ENCODE measurements at places on chromosomes 12 and 14.
A peak's percentile ranks its signal among the peaks of the same experiment; 100 is the strongest.

DNA sequence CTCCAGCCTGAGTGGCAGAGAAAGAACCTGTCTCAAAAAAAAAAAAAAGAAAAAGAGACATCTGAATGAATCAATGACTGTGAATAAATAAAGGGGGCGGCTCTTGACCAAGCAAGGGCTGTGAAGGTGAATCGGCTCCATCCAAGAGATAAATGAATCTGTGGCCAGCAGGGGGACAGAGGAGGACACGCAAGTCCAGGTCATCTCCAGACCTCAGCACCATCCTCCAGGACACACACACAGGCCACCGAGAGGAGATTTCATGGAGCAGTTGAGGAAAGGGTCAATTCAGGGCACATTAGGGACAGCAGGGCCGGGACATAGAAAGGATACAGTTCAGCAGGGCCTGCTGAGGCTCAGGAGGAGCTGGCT lies 21.6 kb downstream of the TRPV4 start:
- DNase-seq = no peak

GRCh38 chr12:116015525-116015924 lies 262.0 kb downstream of the MED13L start:
- peak; percentile 71 for DNase-seq

DNA sequence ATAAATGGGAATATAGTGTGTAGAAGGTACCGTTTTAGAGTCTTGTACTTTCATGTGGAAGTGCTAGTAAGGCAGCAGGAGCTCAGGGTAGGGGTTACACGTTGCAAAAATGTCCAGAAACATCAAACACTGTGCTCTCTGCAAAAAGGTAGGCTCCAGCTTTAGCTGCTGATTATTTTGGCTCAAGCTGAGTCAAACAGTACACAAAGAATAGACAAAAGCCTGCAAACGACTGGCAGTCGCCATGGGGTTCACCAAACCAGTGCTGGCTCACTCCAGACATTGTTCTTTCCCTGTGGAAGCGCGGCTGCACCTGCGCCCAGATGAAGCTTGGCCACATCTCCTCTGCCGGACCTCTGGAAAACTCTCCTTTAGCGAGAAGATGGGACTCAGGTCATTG lies 45.3 kb upstream of the NAA30 start:
- DNase-seq = no peak

DNA sequence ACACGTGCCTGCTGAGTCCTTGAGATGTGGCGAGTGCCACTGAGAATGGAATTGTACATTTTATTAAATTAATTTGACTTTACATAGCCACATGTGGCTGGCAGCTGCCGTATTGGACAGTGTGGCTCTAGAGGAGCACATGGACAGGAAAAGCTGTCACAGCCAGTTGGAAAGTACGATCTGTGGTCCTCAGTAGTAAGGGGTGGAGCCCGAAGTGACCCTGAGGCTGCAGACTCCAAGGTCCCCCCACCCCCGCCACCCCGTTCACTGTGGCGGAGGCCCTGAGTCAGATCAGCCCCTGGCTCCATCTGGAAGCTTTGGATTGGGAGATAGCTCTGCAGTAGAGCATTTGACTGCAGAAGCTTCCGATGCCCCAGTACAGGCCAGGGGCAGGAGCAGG lies 25.8 kb upstream of the BEGAIN start:
- DNase-seq = no peak

GRCh38 chr12:90321369-90321768 lies 612.7 kb upstream of the ATP2B1 start:
- no peak for DNase-seq

DNA sequence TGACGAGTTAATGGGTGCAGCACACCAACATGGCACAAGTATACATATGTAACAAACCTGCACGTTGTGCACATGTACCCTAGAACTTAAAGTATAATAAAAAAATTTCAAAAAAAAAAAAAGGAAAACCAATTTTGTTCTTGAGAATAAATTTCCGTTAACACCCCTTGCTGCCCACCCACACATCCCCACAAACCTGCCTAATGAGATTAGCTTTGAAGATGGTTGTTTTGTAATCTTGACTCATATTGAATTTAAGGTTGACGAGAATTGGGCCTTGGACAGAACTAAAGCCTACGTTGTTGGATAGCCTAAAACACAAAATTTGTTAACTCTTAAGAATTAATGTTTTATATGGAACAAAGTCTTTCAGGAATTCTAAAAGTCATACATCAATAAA lies 52.9 kb downstream of the SYT1 start:
- no peak for DNase-seq

- DNase-seq = no peak
Observed at GRCh38 chr14:89365061-89365801, 51.8 kb downstream of the FOXN3 start.

- DNase-seq = no peak
Observed at GRCh38 chr14:61505815-61506809, 184.7 kb downstream of the PRKCH start.

- DNase-seq = no peak
Observed at GRCh38 chr14:22131749-22132476, 457.1 kb downstream of the DAD1 start.

- DNase-seq = no peak
Observed at GRCh38 chr12:45205165-45205825, 10.6 kb upstream of the ANO6 start.

GRCh38 chr12:93713060-93713459 lies 35.9 kb downstream of the CRADD start:
- DNase-seq = no peak

GRCh38 chr12:122500685-122501488 lies at the start of gene ZCCHC8:
ZCCHC8 (minus strand) TSS chr12:122500932; CDS start chr12:122500840, 92 bp downstream.
- peak; percentile 98 for DNase-seq

- no peak for DNase-seq
Observed at GRCh38 chr12:57821474-57822214, 3.1 kb upstream of the AVIL start.

GRCh38 chr12:92123780-92124688 lies 21.6 kb downstream of the BTG1 start:
- no peak for DNase-seq

DNA sequence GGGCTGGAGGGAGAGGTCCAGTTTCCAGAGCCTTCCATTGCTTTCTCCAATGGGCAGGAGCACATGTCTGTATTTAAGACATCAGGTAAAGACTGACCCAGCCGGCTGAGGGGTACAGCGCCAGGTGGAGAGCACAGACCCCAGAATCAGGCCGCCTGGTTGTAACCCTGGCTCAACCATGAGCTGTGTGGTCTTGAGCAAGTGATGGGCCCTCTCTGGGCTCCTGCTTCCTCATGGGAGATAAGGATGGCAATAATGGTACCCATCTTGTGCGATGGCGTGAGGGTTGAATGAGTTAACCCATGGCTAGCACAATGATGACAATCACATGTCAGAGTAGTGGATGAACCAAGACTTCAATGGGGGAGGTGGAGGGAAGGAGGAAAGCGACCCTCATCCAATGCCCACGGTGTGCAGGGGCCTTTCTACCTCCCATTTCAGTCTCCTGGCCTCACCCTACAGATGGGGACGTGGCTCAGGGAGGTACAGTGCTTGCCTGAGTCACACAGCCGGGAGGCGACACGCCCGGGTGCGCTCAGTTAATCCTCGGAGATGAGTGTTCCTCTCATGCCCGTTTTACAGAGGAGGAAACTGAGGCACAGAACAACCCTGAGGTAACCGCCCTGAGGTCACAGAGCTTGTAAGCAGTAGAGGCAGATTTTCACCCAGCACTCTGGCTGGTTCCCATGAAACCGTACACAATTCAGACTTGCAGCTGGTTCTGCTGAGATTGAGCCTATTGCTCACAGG lies 163.9 kb downstream of the RBM19 start:
- DNase-seq = no peak

- DNase-seq = no peak
Observed at GRCh38 chr12:113136990-113137511, 1.5 kb upstream of the RASAL1 start.

DNA sequence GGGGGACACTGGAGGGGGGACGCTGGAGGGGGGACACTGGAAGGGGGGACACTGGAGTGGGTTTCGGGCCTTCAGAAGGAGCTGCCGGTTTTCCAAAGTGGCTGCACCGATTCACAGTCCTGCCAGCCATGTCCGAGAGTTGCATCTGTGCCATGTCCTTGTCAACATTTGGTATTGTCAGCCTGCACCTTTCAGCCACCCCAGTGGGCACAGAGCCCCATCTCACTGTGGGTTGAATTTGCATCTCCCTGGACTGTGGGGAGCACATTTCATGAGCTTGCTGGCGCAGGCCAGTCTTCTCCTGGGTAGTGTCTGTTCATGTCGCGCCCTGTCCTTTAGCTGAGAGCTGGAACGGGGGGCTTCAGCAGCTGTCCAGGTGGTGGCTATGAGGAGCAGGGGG lies 72.7 kb downstream of the GALNT9 start:
- no peak for DNase-seq

GRCh38 chr14:58762629-58763028 lies 124.9 kb downstream of the DACT1 start:
- no peak for DNase-seq
